Melanocyte of skin (primary cell): ENCODE measurements at places on chromosomes 16 and 17. TPM values are rescaled to one million over a fixed set of nuclear protein-coding genes. Genes with fewer than 3 reads are reported as not detected.

KPNA2 gene
- total RNA-seq: 432 and 448 TPM in 2 replicates

TM4SF5 gene
- total RNA-seq: not detected in 2 replicates

RNF157 gene
- 21.7 and 23.3 TPM in 2 replicates for total RNA-seq

CA5A gene
- not detected in 2 replicates for total RNA-seq

PRR35 gene
- not detected in 2 replicates for total RNA-seq

ALDH3A1 gene
- total RNA-seq: 0.67 and 0.77 TPM in 2 replicates

GNG13 gene
- total RNA-seq: not detected in 2 replicates

CES1 gene
- 1.7 and 2.9 TPM in 2 replicates for total RNA-seq

TBC1D3C gene
- 0.36 TPM in 1 of 2 replicates, not detected in the other for total RNA-seq

DNAI2 gene
- not detected in 2 replicates for total RNA-seq

STH gene
- not detected in 2 replicates for total RNA-seq

PYDC1 gene
- not detected in 2 replicates for total RNA-seq

CD300A gene
- total RNA-seq: not detected in 2 replicates

OSBPL7 gene
- 8.7 and 8.9 TPM in 2 replicates for total RNA-seq

CLCN7 gene
- 523 and 606 TPM in 2 replicates for total RNA-seq

WNK4 gene
- under 0.01 TPM in 1 of 2 replicates, not detected in the other for total RNA-seq

IRF8 gene
- total RNA-seq: not detected in 2 replicates

NPIPA3 gene
- total RNA-seq: 2.2 TPM in 1 of 2 replicates, not detected in the other

ARL5C gene
- total RNA-seq: not detected in 2 replicates

CD300LB gene
- total RNA-seq: not detected in 2 replicates

SLC43A2 gene
- 2.5 and 3.8 TPM in 2 replicates for total RNA-seq

ACAP1 gene
- total RNA-seq: under 0.01 and 0.67 TPM in 2 replicates

FBXO39 gene
- 0.36 and 1.0 TPM in 2 replicates for total RNA-seq
